ENCODE measurements at places on chromosomes 7 and 10.

DNA sequence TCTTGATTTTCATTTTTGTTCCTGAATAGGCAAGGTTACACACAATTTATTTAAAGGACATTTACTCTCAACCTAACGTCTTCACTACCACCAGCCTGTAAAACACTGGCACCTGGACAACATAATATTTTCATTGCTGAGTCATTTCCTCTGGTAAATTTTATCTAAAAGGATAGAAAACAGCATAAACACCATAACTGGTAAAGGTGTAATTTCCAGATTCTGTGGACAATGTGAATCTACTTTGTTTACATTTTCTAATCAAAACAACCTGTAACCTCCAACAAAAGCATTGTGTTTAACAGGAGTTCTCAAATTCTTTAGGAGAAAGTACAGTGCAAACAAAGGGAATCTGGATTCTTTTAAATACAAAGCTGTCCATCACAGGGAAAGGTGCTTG lies 472.0 kb upstream of the AKR1E2 start:
- DNase-seq, result no peak

DNA sequence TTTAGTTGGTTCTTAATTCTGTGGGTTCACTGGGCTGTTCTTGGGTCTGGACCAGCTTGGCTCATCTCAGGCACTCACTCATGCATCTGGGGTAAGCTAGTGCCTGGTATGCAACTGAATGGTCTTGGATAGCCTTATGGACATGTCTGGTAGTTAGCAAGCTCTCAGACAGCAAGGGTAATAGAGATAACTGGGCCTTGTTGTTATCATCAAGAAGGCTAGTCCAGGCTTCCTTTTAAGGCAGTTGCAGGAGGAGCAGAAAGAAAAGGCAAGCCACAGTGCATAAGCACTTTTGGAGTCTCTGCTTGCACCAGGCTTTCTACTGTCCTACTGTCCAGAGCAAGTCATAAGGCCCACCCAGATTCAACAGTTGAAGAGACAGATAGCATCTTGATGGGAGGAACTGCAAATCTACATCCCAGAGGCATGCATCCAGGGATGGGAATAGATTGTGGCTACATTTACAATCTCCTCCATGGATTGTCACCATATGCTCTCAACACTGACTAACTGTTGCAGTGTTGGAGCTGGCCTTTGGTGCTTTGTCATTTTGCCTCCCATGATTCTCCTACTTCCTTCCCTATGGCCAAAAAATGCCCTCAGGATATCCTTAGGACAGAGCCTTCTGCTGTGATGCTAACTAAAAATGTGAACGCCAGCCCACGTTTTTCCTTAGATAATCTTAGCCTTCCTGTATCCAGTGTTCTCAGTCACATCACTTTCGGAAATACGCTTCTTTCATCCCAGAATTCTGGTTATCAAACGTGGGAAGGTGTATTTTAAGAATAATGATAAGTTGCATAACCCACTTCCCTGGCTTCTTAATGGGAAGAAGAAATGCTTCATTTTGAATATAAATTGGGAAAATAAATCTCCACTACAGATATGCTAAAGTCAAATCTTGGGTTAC lies 3.6 kb downstream of the GIMAP4 start:
- DNase-seq, result no peak

- no peak for DNase-seq
These were observed 4.0 kb upstream of the CREB5 start for GRCh38 chr7:28408105-28408959.

DNA sequence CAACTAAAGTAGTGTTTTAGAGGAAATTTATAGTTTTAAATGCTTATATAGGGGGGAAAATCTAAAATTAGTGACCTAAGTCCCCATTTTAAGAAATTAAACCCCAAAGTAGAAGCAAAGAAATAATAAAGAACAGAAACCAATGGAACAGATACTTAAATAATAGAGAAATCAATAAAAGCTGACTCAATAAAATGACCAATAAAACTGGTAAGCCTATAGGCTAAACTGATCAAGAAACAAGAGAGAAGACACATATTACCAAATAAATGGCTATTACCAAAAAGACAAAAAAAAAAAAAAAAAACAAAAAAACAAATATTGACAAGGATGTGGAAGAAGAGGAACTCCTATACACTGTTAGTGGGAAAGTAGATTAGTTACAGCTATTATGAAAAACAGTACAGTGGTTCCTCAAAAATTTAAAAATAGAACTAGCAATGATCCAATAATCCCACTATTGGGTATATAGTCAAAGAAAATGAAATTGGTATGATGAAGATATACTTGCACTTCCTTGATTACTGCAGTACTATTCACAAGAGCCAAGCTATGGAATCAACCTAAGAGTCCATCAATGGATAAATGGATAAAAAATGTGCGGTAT lies 53.2 kb downstream of the SLC18A2 start:
- DNase-seq, result no peak

GRCh38 chr7:71775648-71776047 lies 636.5 kb downstream of the CALN1 start:
- no peak for DNase-seq

GRCh38 chr10:398954-399353 lies 263.7 kb downstream of the ZMYND11 start:
- no peak for DNase-seq

- DNase-seq, result no peak
These were observed 29.8 kb upstream of the GNA12 start for GRCh38 chr7:2873686-2874551.

- no peak for DNase-seq
These were observed 318.0 kb downstream of the PAXIP1 start for GRCh38 chr7:154684666-154685563.

DNA sequence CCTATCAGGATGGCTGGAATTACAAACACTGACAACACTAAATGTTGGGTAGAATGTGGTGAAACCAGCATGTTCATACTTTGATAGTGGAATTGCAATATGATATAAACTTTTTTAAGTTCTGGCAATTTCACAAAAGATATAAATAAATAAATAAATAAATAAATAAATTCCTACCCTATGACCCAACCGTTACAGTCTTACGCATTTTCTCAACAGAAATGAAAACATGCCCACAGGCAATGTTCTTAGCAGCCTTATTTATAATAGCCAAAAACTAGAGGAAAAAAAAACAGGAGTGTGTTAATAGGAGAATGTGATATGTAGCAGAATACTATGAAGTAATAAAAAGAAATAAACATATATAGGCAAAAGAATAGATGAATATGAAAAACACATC lies 318.9 kb downstream of the IPMK start:
- DNase-seq, result no peak

- no peak for DNase-seq
These were observed 109.2 kb downstream of the DYNC1I1 start for GRCh38 chr7:95881597-95881996.

DNA sequence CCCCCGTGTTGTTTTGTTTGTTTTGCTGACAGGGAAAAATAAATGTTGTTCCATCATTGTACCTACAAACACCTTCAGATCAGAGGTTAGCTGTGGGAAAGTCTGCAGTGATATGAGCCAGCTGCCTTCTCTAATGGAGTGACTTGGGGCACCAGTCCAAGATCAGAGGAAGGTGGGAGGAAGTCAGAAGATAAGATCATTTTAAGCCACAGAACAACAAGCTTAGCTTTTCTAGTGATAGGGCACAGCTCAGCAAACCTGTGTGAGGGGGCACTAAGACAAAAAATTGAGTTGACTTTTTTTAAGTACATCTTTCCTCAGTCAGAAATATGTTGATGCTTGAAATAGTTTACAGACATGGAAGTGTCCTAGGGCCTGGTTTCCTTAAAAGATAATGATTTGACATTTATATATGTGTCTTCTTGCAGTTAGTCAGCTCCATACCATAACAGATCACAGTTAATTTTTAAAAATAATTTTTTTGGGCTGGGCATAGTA lies 240.3 kb upstream of the KAT6B start:
- DNase-seq, result peak; percentile 21

DNA sequence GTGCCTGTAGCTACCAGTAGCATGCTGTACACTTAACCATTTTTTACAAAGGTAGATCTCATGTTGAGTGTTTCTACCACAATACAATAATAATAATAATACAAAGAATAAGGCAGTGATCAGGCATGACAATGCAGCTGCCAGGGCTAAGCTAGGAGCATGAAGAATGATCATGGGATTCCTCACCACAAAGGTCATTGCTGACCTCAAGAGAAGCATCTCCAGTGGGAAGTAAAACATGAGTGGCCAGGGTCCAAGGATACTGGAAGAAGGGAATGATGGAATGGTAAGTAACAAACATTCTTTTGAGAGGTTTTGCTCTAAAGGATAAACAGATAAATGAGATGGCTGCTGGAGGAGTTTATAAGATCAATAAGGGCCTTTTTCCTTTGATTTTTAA lies 591.1 kb downstream of the TNS3 start:
- no peak for DNase-seq

DNA sequence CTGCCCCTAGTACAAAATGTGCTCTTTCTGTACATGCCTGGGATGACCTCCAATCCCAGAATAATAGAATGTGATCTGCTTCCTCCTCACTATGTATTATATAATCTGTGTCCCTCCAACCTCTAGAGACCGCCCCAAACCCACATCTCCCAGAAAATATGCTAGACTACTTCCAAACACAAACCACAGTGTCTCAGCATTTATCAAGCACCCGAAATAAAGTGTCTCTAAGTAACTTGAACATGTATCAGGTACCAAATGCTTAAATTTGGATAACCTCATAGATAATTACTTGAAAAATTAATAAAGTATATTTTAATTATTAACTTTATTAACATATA lies 16.1 kb downstream of the LYZL1 start:
- DNase-seq, result no peak

GRCh38 chr10:72001033-72001395 lies 36.8 kb downstream of the CHST3 start:
- DNase-seq, result no peak

- DNase-seq, result no peak
These were observed 43.8 kb upstream of the RPA3 start for GRCh38 chr7:7761974-7762779.

DNA sequence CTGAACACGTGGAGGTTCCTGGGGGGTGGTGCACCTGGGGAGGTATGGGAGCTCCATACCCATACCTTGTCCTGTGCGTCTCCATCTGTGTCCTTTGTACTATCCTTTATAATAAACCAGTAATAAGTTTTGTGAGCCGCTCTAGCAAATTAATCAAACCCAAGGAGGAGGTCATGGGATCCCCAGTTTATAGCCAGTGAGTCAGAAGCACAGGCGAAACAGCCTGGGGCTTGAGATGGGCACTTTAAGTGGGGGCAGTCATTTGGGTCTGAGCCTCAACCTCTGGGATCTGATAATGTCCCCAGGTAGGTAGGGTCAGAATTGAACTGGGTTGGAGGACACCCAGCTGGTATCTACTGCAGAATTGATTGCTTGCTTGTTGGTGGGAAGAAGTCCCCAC lies 16.9 kb downstream of the SNX10 start:
- DNase-seq, result no peak

DNA sequence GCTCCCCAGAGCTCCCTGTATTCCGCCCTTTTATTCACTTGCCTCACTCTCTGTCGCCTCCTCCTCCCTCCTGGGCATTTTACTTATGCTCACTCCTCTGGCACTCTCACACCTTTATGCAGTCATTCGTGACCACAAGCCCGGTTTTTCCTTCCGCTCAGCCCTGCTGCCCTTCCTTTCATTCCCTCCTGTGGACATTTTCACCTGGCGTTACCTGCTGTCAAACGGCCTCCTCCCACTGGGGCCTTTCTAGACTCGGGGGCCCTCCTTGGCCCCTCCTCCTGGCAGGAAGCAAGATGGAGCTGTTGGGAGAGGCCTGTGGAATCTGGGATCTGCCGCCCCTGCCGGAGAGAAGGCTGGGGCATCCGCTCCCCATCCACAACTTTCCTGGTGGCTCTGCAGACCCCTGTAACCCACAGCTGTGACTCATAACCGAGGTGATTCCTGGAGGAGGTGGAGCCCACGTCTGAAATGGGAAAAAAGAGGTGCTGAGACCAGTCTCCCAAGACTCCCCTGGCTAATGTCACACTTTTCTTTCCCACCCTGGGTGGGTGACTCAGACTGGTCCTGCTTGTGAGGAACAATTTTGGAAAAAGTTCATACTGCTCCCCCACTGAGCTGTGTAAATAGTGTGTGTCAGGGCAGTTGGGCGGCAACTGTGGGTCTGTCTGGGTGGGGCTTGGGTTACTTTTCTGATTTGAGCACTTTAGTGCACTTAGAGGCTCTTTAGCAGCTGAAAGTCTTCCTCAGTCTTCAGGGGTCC lies 1.2 kb downstream of the VCL start:
- DNase-seq, result no peak

GRCh38 chr7:132422502-132423111 lies 153.7 kb downstream of the PLXNA4 start:
- no peak for DNase-seq

Data from stimulated activated CD4-positive, alpha-beta T cell treated with anti-CD3 and anti-CD28 coated beads, Interleukin-1b, Interleukin-23, amount 100 ng/mL, for 4 hours (primary cell).